Fibroblast of skin of right biceps (primary cell): ENCODE measurements at places on chromosomes 11 and 22.

- no peak for DNase-seq
Observed at GRCh38 chr11:93936460-93936859, 84.7 kb upstream of the HEPHL1 start.

DNA sequence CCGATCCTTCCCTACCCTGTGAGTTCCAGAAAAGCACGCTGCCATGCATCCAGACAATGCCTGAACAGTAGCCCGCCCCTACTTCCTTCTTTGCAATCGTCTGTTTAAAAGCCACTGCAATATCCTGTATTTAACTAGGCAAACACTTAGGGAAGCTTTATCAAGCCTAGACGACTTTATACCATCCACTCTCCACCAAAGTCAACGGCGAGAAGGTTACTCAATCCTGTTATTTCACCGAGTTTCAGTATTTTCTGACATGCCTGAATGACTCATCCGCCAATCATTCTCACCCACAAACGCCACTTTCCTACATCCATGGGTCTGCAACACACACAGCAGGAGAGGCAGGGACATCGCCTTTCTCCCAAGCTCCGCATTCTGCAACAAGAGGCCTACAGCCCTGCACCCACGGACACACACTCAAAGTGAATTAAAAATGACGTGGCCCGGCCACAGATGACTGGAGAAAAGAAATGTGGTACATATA lies 9.3 kb downstream of the CELSR1 start:
- DNase-seq, result peak; percentile 38

GRCh38 chr11:128841461-128842072 lies 25.5 kb downstream of the KCNJ1 start:
- no peak for DNase-seq

- DNase-seq, result no peak
Observed at GRCh38 chr11:12218909-12219308, 108.5 kb downstream of the MICAL2 start.

DNA sequence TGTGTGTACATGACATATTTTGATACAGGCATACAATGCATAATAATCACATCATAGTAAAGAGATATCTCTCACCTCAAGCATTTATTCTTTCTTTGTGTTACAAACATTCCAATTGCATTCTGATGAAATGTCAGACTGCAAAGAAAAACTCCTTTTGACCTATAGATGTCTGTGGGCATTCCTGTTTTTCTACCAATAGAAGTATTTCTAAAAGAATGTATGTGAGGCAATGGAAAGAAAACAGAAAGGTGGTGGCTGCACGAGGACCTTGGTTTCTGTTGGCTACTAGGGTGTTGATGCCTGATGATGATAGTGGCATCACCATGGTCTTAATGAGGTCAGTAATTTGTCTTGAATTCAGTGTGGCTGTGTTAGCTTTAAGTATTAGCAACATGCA lies 137.0 kb upstream of the ANO3 start:
- DNase-seq, result peak; percentile 54

- DNase-seq, result no peak
Observed at GRCh38 chr11:2699185-2699530, 636 bp downstream of the KCNQ1OT1 start.

DNA sequence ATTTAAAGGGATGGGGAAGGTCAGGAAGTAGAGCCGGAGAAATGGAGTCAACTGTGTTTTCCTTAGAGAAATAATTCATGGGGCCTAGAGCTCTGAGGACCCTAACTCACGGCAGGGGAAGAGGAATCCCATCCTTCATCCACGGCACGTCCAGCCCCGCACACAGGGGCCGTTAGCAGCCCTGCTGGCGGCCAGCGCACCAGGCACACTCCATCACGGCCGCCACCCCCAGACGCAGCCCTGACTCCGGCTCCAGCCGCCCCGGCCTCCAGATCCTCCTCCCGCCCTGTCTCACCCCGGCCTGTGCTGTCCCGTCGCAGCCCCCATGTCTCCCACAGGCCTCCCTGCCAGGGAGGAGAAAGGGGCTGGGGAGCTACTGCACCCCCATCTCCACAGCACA lies 11.2 kb downstream of the MRPL23 start:
- no peak for DNase-seq

- DNase-seq, result no peak
Observed at GRCh38 chr11:134670961-134671370, 258.9 kb upstream of the B3GAT1 start.

DNA sequence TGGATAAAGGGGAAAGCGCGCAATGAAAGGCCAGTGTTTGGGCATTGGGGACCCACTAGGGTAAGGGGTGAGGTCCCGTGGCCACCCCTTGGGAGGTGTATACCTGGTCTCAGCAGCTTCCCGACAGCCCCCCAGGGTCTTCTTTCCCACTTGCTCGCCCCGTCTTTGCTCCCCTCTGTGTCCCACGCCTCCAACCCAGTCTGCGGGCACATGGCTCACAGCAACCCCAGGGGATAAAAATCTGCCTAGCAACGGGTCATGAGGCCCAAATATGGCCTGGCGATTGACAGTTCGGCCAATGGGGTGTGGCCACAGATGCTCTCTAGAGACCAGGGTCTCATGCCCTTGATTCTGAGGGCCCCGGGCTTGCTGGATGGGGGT lies 41.6 kb downstream of the AHNAK start:
- no peak for DNase-seq

DNA sequence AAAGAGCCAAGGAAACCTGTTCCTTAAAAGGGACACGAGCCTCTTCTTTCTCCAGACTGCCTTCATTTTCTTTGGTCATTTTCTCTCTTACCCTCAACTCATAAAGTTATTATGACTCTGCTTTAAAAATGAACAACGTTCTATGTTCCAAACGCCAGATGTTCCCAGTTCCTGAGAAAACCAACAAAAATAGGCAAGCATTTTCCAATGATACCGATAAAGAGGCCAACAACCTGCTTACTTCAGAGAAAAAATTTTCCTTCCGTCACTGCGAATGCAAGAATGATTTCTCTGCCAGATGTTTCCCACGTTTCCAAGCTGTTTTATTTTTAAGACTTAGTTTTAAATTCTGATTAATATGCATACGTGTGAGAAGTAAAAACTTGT lies 315 bp upstream of the TRPC6 start:
- no peak for DNase-seq

- no peak for DNase-seq
Observed at GRCh38 chr22:42026705-42027104, 28.1 kb downstream of the WBP2NL start.

- no peak for DNase-seq
Observed at GRCh38 chr11:117107701-117108590, 9.7 kb upstream of the SIK3 start.

GRCh38 chr11:4523666-4524065 lies 21.3 kb upstream of the OR52M1 start:
- no peak for DNase-seq

DNA sequence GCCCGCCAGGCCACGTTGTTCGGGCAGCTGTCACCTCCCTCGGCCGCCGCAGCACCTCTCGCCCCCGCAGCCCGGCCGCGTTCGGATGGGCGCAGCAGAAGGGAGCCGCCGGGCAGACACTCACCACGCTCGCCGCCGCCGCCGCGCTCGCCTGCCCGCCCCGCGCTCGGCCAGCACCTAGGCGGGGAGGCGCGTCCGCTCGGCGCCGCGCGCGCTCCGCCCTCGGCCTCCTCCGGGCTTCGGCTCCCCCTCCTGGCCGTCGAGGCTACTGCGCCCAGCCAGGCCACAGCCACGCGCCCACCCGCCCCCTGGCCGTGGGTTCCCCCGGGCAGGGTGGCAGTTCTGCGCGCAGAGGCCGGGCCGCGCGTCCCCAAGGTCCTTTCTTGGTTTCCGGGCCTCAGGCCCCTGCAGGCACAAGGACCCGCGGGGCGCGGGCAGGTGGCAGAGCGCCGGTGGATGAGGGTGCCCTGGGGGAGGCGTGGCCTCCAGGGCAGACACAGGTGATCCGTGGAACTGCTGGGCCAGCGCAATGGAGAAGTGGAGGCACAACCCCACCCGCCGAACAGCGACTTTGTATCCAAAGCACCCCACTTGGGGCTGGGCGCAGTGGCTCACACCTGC lies at the start of gene SLC25A22:
Gene SLC25A22 (minus strand): TSS at position 189 of the 621 bp plus-strand sequence. CDS start 3,275 bp downstream, outside the sequence.
- DNase-seq, result peak; percentile 76

- DNase-seq, result peak; percentile 42
Observed at GRCh38 chr11:102155676-102156075, 45.4 kb downstream of the YAP1 start.

DNA sequence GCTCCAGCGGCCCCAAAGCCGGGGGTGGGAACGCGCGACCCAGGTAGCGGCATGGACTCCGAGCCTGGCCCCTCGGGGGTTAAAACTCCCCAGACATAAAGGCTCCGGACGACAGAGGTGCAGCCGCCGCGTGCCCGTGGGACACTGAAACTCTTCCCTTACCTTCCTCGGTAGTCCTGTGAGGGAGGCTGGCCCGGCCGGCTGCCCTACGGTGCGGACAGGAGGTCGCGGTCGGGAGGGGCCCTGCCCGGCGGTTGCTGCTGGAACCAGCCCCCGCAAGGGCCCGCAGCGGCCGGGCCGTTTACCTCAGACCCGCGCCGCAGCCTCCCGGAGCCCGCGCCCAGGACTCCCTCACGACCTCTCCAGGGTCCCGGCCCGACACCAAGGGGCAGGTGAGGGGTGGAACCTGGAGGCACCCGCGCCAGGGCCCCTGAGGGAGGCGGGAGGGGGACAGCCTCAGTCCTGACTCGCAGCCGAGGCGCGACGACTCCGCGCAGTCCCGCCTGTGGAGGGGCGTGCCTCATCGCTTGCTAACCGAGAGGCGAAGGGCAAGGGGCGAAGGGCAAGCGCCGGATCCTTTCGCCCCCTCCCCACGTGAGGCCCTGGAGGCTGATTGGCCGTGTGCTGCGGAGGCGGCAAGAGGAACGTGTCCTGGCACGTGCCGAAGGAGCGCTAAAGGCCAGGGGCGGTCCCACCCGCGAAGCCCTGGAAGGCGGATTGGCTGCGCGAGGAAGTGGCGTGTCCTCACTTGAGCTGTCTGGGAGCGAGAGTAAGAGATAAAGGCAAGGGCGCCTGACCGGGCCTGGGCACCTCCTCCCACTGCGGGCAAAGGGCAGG lies at the start of gene UPB1:
Gene UPB1 (plus strand): TSS at position 805 of the 837 bp plus-strand sequence. CDS start 72 bp downstream, outside the sequence.
- no peak for DNase-seq

DNA sequence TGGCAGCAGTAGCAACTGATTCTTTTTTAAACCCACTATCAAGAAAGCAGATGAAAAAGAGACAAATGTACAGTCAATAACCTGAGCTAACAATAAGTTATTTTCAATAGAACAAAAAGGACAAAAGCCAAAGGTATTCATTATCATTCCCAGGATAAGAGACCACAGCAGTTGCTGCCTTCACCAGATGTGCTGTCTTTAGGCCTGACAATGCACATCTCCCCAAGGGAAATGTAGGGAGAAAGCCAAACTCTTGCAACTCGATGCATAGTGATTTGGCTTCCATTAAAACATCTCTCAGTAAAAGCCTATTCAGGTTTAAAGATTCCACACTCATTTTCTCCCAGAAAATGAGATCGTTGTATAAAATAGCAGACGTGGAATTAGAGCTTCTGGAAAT lies 210.7 kb downstream of the METTL15 start:
- DNase-seq, result no peak

DNA sequence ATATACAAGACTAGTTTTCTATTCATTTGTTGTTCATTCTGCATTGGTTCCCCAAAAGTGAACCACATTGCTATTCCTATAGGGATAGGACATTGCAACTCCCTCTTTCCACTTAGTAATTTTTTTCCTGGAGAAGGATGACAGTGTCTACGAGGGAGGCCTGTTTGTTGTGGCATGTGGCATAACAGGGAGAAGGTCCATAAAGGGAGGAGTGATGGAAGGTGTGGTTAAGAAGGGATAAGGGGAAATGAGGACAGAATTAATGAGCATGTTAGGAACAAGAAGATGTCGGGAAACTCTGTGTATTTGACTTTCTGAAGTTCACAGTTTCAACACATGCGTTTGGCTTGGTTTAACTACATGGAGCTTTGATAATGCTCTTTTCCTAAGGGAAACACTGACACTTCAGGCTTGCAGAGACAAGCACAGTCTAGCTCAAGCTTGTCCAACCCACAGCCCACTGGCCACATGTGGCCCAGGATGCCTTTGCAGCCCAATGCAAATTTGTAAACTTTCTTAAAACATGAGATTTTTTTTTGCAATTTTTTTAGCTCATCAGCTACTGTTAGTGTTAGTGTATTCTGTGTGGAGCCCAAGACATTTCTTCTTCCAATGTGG lies 149.7 kb downstream of the TRPC6 start:
- DNase-seq, result no peak

GRCh38 chr11:134333946-134334345 lies 2.2 kb downstream of the GLB1L2 start:
- no peak for DNase-seq

DNA sequence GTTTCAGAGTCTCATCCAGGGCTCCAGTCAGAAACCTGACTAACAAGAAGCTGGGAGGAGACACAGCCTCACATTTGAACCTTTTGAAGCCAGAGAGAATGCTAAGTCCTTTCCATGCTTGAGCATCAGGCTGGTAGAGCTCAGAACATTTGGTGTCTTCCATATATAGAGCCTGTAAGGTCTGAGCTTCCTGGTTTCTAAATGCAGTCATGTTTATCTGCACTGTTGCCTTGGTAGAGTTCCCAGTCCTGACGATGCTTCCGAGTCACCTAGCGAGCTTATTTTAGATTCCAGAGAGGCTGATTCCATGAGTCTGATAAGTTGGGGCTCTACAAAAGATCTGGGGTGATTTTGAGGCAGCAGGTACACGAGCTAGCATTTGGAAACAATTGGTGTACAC lies 68.4 kb upstream of the SORL1 start:
- no peak for DNase-seq

GRCh38 chr22:47071807-47072641 lies 309.6 kb downstream of the TBC1D22A start:
- DNase-seq, result no peak
